ENCODE measurements at places on chromosomes 5 and 9. TPM values are rescaled to one million over a fixed set of nuclear protein-coding genes. Genes with fewer than 3 reads are reported as not detected.

Gene PRELID2
- total RNA-seq = 24.4 TPM

Gene SLC25A25
- total RNA-seq = 78.2 TPM

Gene LTC4S
- total RNA-seq = 0.79 TPM

Gene ADGRD2
- not detected for total RNA-seq

Gene IL7R
- total RNA-seq = 1.3 TPM

GRCh38 chr9:117546894-117547678, 132.2 kb upstream of the ASTN2 start:
- peak; percentile 68 for DNase-seq

GRCh38 chr9:4639420-4639819, 22.7 kb upstream of the PLPP6 start:
- DNase-seq = no peak

GRCh38 chr5:124661317-124662141, 84.9 kb downstream of the ZNF608 start:
- DNase-seq = peak; percentile 37

DNA sequence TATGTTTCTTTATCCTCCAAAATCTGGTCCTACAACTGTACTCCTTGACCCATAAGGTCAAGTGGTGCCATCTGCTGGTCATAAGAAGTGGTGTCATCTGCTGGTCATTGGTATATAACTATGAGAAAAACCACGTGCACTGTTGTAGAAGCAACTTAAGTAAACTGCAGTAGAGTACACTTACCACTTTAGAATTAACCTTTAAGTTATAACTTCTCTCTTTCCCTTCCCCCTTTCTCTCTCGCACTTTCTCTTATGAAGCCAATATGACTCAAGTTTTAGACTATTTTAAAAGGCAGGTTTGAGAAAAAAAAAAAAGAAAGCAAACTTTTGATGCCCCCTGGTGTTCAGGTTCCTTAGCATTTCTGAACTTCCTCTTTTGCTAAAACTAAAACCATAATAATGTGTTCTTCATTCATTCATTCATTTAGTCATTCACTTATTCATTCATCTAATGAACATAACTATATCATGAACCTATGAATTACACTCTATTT, 12.8 kb upstream of the MTAP start:
- DNase-seq = peak; percentile 92

DNA sequence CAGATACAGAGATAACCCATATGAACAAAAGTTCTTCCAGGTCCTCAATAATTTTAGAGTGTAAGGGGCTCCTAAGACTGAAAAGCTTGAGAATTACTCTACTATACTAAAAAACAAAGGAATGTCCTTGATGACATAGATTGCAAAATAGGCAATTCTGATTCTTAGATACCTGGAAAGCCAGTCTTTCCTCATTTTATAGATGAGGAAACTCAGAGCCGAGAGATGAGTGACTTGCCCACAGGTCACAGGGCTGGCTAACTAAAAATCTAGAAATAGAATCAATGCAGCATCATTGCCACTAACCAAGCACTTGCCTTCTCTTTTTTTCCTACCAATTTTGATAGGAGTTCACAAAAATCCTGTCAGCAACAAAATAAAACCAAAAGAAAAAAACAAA, 101.2 kb downstream of the EPB41L4A start:
- DNase-seq = no peak

DNA sequence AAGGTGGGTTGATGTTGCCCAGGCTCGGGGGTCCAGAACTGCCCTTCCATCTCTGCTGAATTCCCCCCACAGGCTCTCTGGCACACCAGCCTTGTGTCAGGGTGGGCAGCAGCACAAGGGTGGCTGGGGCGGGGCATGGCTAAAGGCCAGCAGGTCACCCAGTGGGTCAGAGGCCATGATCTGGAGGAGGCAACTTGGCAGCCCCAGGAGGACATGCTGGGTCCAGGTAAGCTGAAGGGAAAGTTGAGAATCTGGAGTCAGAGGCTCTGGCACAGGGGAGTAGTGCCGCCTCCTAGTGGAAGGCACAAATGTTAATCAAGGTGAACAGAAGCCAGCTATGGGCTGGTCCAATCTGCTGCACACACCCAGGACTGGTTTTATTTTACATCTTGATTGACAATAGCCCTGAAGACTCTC, 6.2 kb downstream of the TMEM8B start:
- DNase-seq = no peak

DNA sequence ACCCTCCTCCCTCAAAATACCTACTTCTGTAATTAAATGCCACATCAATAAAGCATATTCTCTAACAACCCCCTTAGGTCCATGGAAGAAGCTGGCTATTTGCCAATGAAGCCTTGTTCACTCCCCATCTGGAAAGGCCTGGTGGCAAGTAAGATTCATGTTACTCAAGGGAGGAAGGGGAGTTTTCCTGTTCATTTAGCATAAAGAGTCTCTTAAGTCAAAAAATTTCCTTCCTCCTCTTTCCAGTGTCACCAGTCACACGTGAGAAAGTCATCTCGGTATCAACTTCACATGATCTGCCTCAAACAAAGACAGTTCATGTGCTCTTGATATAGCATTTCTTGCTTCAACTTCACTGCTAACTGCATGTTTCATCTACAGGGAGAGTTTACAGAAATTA, 32.7 kb upstream of the RIC1 start:
- DNase-seq = no peak
